ENCODE measurements at places on chromosomes 1 and 21. TPM values are rescaled to one million over a fixed set of nuclear protein-coding genes. Genes with fewer than 3 reads are reported as not detected.

- no peak for DNase-seq
These were observed 2.0 kb downstream of the CSRP1 start for GRCh38 chr1:201504799-201505502.

GRCh38 chr1:169427081-169427641 lies at the start of gene CCDC181:
TSS of gene CCDC181 (minus strand) at chr1:169427474. CDS start at chr1:169424927, 2,547 bp downstream.
- DNase-seq: peak; percentile 63

Gene TNNI3K
- total RNA-seq: not detected

DNA sequence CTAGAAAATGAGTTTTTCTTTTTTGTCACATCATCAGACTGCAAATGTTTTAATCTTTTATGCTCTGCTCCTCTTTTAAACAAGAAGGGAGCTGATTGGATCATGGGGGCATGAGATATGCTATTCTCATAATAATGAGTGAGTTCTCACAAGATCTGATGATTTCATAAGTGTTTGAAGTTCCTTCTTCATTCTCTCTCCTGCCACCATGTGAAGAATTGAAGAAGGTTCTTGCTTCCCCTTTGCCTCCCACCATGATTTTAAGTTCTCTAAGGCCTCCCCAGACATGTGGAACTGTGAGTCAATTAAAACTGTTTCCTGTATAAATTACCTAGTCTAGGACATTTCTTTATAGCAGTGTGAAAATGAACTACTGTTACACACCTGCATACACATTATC lies 218.2 kb downstream of the NRIP1 start:
- DNase-seq: no peak

- no peak for DNase-seq
These were observed 62.5 kb downstream of the FAM163A start for GRCh38 chr1:179805291-179806195.

Gene FUBP1
- 77.1 TPM for total RNA-seq

- DNase-seq: peak; percentile 79
These were observed 260.1 kb downstream of the VAV3 start for GRCh38 chr1:107704911-107705310.

GRCh38 chr21:42653231-42654061 lies at the start of gene PDE9A:
TSS of gene PDE9A (plus strand) at chr21:42653621. CDS start at chr21:42653815, 194 bp downstream.
- DNase-seq: no peak

- peak; percentile 44 for DNase-seq
These were observed 51.2 kb downstream of the XKR8 start for GRCh38 chr1:28010969-28011368.

Data from HT1080 (cell line).